ENCODE measurements at places on chromosomes 11 and 22. TPM values are rescaled to one million over a fixed set of nuclear protein-coding genes. Genes with fewer than 3 reads are reported as not detected.

- DNase-seq, result no peak
These were observed 14.9 kb upstream of the ISX start for GRCh38 chr22:35051013-35051535.

DNA sequence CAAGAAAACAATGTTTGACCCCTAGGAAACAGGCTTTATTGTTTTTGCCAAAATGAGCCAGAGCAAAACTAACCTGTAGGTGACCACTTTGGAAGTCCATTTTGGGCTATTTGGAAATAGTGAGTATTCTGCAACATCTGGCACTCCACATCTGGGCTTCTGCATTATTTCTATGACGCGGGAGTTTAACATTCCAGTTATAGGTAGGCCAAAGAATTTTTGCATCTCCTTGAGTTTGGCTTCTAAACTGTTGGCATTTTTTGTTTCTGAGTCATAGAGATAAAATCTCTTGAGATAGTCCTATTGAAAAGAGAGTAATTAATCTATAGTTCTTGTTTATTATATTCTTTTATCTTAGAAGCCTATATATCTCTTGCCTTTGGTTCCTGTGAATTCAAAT, 2.9 kb downstream of the MMP7 start:
- peak; percentile 47 for DNase-seq

Gene RFPL2
- 0.25 TPM for total RNA-seq

Gene MAPK8IP2
- total RNA-seq, result 4.7 TPM

DNA sequence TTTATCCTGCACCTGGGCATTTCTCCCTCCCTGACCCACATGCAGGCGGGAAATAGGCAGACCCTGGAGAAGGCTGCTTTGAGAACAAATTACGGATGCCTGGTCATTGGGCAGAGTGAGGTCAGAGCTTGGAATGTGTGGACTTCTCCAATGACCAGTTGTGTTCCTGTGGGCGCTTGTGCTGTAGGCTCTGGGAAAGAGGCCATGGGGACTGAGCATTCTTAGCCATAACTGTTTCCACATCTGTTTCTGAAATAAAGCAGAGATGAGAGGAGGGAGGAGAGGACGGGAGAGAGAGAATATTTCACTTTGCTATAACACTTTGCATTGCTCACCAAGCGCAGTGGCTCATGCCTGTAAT, 11.2 kb upstream of the TMEM184B start:
- peak; percentile 95 for DNase-seq

Gene NXPE2
- 0.11 TPM for total RNA-seq

DNA sequence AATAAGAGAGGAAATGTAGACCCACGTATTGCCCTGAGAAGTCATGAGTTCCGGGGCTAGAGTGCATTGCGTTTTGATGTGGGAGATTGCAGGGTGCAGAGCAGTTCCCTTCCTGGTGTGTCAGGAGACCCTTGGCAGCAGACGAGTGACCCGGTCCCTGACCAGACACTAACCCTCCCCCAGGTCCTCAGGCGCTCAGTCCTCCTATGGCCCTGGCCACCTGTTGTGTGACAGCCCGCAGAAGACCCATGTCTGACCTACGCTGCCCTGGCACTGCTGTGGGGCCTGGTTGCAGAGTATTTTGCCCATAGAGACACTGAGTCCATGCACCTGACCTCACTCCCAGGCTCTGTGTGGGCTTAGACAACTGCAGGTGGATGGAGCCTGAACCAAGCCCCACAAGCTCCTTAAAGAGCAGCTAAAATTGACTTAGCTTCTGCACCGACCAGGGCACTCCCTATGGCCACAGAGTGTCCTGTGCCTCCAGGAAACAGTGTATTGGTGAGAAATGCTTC, 833.8 kb downstream of the TBC1D22A start:
- no peak for DNase-seq

Gene BAIAP2L2
- 0.54 TPM for total RNA-seq

DNA sequence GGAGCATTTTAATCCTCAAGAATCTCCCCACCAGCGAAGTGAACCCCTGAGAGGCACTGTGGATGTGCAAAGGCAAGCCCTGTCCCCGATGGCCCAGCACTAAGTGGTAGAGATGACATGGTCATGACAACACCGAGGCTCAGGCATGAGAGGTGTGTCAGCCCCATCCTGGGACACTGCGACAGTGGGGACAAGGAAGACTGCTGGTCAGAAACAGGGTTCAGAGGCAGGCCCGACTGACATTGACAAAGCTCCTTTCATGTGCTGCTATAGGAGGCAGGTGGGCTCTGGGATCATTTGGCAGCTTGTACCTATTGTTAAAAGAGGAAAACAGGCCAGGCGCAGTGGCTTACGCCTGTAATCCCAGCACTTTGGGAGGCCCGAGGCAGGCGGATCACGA, 54.3 kb upstream of the MYEOV start:
- DNase-seq, result no peak

DNA sequence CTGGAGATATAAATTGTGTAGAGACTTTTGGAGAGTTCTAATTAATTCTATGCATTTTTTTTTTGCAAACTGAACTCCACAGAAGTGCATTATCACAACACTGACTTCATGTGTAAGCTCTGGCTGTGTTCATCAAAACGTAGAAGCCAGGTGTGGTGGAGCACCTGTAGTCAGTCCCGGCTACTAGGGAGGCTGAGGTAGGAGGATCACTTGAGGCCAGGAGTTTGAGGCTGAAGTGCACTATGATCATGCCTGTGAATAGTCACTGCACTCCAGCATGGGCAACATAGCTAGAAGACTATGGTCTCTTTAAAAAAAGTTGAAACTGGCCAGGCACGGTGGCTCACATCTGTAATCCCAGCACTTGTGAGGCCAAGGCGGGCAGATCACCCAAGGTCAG, 20.6 kb downstream of the TCF20 start:
- no peak for DNase-seq

Gene RFPL1
- not detected for total RNA-seq

GRCh38 chr11:120259988-120260565, 20.1 kb downstream of the POU2F3 start:
- DNase-seq, result no peak

Gene KRTAP5-7
- not detected for total RNA-seq

DNA sequence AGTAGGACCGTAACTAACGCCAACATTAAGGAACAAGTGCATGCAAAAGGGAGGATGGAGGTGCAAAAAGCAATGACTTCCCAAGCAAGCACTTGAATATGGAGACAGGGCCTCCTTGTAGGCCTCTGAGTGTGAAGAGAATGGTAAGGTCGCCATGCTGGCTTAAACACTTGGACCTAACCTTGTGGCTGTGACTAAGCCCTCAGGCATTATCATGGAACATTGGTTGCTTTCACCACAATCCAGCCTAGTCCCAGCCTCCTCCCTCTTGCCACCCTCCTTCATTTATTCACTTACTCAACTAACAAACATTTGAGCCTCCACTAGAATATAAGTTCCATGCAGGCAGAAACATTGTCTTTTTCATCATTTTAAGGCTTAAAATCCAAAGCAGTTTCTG, 11.9 kb upstream of the SYTL2 start:
- peak; percentile 70 for DNase-seq

DNA sequence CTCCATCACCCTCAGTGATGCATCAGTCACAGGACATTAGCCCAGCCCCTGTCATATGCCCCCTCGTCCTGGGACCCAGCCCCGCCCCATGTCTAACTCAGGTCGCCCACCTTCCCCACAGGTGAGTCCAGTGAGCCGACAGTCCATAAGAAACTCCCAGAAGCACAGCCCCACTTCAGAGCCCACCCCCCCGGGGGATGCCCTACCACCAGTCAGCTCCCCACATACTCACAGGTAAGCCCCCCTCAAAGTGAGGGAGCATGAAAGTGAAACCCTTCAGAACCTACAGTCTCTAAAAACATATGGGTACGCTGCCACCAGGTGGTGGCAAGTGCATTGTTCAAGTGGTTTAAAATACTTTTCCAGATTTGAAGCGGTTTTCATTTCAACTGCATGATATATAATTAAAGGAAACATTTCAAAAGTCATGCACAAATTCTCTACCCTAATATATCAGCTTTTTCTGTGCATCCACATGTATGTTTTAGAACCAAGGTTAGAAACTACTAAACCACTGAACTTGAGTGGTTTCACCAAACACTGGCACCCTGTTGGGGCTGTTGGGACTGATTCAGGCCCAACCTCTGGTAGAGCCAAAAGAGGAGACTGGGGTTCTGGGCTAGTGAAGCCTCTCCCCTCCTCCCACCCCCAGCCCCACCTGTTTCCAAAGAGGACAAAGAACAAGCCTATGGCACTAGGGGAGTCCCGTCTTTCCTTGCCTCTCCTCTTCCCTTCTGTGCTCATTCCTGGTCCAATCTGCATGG, 17.3 kb downstream of the EPS8L2 start:
- DNase-seq, result no peak

DNA sequence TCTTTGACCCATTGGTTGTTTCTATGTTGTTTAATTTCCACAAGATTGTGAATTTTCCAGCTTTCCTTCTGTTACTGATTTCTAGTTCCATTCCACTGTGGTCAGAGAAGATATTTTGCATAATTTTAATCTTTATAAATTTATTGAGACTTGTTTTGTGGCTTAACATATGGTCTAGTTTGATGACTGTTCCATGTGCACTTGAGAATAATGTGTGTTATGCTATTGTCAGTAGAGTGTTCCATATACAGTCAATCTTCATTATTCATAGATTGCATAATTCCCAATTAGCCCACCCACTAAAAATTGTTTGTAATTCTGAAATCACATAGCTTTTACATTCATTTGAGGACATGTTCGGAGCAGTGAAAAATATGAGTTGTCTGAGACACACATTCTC, 346.1 kb upstream of the DDI1 start:
- no peak for DNase-seq

Gene C11orf91
- total RNA-seq, result not detected

DNA sequence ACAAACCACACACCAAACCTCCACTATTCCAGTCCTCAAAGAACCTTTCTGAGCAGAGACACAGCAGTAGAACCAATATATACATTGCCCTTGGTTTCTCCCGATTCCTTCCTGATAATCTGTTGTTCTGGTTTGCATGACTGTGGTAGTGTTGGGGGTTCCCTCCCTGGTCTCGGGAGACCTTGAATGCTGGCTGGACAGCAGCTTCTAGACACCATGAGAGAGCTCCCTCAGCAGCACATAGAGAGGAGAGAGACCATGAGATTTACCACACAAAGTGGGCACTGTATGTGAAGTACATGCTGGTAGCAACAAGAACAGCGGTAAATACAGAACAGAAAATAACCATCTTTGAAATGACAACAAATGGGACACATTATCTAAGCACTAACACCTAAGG, 2.6 kb downstream of the C11orf91 start:
- DNase-seq, result no peak

GRCh38 chr11:107140983-107141382, 122.7 kb upstream of the GUCY1A2 start:
- no peak for DNase-seq

DNA sequence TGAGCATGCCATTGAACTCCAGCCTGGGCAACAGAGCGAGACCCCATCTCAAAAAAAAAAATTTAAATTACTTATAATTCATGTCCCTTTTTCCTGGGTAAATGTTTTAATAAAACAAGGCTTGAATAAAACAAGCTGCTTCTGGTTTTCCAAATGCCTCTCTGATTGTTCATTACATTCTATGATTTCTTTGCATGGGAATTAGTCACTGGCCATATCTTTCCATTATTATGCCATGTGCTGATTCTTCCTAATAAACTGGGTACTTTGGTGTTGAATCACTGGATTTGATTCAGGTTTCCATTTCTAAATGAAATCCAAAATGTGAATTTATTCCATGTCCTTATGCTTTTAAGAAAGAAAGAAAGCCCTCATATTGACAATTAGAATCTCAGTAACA, 42.6 kb downstream of the ZNF215 start:
- DNase-seq, result peak; percentile 40

DNA sequence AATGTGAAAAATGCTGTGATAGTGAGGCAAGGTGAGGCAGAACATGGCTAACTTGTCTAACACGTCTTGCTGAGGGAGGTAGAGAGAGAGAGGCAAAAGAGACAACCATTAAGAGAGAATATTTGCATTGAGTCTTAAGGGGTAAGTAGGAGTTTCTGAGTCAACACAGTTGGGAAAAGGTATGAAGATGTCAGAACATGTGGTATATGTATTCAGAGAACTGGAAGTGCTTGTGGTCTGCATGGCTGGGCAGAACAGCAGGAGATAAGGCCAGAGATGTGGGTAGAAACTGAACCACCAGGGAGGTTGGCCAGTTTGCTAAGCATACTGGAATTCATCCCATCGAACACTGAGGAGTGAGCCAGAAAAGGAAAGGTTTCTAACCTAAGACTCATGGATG, 25.0 kb upstream of the SLC5A1 start:
- peak; percentile 80 for DNase-seq

Gene GPR83
- 0.14 TPM for total RNA-seq

DNA sequence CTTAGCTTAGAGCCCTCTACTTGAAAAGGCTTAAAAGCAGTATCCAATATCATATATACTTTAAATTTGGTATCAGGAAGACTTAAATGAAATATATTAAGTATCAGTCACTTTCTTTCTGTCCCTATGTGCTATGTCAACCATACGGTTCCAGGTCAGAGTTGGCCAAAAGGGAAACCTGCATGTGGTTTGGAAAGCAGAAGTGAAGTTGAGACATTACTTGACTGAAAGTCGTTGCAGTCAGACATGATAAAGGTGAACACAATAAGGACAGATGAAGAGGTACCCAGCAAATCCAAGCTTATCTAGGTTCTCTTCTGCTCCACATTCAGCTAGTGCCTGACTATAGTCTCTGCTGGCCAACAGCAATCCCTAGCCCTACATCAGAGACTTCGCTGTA, 336.8 kb downstream of the KCNA4 start:
- DNase-seq, result no peak

Gene TP53AIP1
- total RNA-seq, result not detected

Gene CABP2
- total RNA-seq, result not detected

DNA sequence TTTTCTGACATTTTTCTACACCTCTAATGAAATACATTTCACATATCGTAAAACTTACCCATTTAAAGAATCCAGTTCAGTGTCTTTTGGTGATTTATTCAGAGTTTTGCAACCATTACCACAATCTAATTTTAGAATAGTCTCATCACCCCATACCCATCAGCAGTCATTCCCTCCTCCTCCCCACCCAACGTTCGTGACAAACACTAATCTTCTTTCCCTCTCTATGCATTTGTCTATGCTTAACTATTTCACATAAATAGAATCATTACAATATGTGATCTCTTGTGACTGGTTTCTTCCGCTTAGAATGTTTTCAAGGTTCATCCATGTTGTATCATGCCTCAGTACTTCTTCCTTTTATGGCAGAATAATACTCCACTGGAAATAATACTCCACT, 9.5 kb downstream of the TTC28 start:
- DNase-seq, result no peak
